ENCODE measurements at places on chromosomes 5 and 9. TPM values are rescaled to one million over a fixed set of nuclear protein-coding genes. Genes with fewer than 3 reads are reported as not detected.

DNA sequence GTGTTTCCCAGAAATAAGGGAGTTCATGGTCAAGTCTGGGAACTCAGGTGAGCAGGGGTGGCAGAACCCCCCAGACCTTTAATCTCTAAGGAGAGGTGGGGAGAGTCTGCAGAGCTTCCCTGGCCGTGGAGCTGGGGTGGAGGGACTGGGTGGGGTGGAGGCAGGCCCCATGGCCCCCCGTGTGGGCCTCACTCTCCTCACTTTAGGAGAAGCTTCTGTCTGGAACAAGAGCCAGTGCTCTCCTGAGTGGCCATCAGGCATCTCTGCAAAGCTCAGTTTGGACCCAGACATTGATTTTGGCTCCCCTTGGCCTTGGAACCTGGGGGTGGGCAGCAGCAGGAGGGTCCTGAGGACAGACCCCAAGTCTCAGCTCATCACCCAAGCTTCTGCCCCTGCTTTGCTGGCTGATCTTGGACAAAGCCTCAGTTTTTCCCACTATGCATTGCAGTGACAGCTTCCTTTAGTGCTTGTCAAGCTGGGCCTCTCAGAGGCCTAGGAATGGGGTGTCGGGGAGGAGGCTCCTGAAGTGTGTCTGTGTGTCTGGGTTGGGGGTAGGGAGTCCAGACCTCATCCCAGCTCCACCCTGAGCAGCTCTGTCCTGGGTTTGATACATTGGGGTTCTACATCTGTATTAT lies 3.5 kb upstream of the GBGT1 start:
- DNase-seq, result no peak

DNA sequence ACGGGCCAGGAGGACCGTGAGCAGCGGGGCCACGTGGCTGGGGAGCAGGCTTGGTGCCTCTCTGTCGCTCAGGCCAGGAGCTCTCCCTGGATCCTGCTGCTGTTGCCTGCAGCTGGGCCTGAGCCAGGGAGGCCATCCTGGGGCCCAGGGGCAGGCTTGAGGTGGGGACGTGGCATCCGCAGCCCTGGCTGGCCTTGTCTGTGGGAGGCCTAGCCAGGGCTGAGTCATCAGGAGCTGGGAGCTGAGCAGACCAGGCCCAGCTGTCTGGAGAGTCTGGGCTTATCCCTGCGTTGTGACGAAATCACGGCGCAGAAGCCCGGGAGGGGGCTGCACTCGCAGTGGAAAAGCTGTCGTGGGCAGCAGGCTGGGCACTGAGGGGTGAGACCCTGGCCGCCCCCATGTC lies 138.8 kb upstream of the COL5A1 start:
- DNase-seq, result no peak

GRCh38 chr9:98603821-98604383 lies 104.8 kb downstream of the GABBR2 start:
- no peak for DNase-seq

Gene HIGD2A
- 119 TPM for total RNA-seq

Gene TXNDC8
- total RNA-seq, result not detected

Gene MRPS30
- 39.4 TPM for total RNA-seq

Gene STPG3
- total RNA-seq, result 0.62 TPM

Gene FAM78A
- total RNA-seq, result 60.4 TPM
